ENCODE measurements at places on chromosomes 16 and 17.

DNA sequence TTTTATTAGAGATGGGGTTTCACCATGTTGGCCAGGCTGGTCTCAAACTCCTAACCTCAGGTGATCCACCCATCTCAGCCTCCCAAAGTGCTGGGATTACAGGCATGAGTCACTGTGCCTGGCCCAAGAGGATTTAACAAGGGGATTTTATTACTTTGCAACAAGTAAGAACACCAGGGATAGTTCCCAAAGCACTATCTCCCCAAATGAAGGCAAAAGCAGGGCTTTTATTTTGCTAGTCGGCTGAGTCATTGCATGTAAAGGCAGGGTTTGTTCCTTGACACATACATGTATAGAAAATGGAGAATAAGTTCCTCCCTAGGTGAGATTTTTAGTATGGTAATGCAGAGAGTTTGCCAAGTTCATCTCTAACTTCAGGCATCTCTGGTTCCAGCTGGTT, 24.0 kb downstream of the REXO5 start:
- DNase-seq, result no peak

- DNase-seq, result no peak
These were observed 4.6 kb upstream of the EMP2 start for GRCh38 chr16:10584981-10585438.

DNA sequence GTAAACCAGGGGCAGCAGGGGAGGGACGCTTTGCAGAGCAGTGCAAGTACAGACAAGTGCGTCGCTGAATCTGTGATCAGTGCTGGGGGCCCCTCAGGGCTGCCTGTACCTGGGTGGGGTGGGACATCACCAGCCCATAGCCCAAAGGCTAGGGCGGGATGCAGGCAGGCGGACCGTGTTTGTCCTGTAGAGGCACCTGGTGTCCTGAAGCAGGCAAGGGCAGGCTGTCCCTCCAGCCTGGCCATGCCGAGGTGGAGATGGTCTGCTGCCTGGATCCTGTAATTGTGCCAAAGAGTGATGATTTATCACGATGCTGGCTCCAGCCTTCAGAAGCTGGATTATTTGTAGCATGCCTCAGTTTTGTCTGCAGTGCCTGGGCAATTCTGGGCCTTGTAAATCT, 137.9 kb upstream of the GSE1 start:
- DNase-seq, result no peak

- DNase-seq, result no peak
These were observed 53.1 kb upstream of the BCO1 start for GRCh38 chr16:81185416-81185815.

- DNase-seq, result no peak
These were observed 69.3 kb upstream of the TOB1 start for GRCh38 chr17:50935221-50935995.

- no peak for DNase-seq
These were observed 278.3 kb downstream of the SEC14L1 start for GRCh38 chr17:77419095-77419494.

DNA sequence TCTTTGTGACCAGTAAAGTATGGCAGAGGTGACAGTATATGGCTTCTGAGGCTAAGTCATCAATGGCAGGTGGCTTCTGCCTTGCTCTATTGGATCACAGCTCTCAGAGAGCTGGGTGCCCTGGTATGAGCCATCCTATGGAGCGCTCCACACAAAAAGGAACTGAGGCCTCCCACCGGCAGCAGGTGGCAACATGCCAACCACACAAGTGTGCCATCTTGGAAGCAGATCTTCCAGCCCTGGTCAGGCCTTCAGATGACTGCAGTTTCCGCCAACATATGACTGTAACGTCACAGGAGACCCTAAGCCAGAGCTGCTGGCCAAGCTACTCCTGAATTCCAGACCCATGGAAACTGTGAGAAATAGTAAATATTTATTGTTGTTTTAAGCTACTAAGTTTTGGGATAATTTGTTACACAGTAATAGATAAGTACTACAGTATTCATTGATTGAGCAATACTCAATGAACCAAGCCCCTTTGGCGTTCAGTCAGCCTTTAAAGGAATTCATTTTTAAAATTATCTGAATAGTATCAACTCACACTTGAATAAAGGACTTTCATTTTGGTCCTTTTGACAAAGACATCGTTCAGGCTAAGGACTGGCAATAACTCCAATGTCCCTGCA, 69.4 kb upstream of the LHX1 start:
- DNase-seq, result no peak

- DNase-seq, result no peak
These were observed 173.2 kb downstream of the ZNF423 start for GRCh38 chr16:49682577-49683165.

GRCh38 chr16:50553182-50553710, 5.0 kb downstream of the NKD1 start:
- no peak for DNase-seq

DNA sequence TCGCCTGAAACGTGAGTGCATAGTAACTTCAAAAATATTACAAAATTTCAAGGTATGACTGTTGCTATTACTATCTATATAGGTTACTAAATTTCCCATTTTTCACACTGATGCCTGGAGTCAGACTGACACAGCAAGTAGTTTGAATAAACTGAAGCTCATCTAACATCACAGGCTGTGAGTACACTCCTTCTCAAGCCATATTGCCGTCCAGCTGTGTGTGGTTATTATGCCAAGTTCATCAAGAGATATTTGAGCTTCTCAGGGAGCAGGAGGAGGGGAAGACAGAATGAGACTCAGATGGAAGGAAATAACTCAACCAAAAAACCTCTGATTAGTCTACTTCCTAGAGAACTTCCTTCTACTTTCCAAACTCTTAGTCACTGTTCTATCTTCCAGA, 473.9 kb downstream of the TOX3 start:
- DNase-seq, result no peak

- DNase-seq, result peak; percentile 55
These were observed 122.4 kb upstream of the NLRP1 start for GRCh38 chr17:5706577-5707210.

- DNase-seq, result no peak
These were observed 2.9 kb downstream of the KPNB1 start for GRCh38 chr17:47652570-47652969.

- peak; percentile 70 for DNase-seq
These were observed 470 bp upstream of the CDK3 start for GRCh38 chr17:76000016-76000754.

GRCh38 chr16:67965668-67966548, 2.5 kb downstream of the SLC12A4 start:
- no peak for DNase-seq

- DNase-seq, result no peak
These were observed 107.3 kb downstream of the CMIP start for GRCh38 chr16:81551821-81552304.

DNA sequence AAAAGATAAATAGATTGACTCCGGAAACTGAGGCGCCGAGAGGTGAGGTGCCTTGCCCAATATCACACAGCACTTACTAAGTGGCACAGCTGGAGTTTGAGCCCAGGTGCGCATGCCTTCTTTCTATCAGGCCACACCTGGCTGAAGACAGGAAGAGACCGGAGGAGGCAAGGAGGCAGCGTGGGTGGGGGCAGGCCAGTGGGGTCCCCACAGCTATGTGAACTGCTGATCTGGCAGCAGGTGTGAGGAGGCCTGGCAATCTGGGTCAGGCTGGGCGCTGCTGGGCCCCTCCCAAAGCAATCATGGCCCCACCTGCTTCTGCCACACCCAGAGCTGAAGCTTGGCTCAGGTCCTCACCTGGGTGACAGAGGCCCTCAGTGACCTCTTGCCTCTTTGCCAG, 1.9 kb upstream of the GDPD3 start:
- no peak for DNase-seq

- no peak for DNase-seq
These were observed 8.2 kb downstream of the HSD3B7 start for GRCh38 chr16:30992931-30993816.

- no peak for DNase-seq
These were observed 813.3 kb downstream of the KCNJ18 start for GRCh38 chr17:22505660-22506059.

- no peak for DNase-seq
These were observed 26.9 kb upstream of the PPM1E start for GRCh38 chr17:58728798-58729197.

- DNase-seq, result no peak
These were observed 39.3 kb downstream of the CHD9 start for GRCh38 chr16:53094013-53094630.

GRCh38 chr17:4393806-4394205, 27.3 kb upstream of the UBE2G1 start:
- DNase-seq, result no peak

DNA sequence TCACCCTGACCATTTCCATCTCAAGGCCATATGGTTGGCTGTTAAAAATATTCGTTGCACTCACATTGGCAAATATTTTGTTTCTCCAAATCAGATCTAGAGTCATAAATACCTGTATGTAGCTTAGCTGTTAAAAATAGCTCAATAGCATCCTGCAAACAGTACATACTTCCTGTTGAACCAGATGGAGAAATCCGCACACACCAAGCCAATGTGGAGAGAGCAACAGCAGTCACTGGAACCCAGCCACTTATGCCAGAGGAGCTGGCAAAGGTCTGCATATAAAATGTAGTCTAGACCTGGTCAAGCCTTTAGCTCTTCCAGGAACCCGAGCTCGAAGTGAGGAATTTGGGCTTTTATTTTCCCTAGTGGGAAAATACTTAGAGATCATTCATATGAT, 146.4 kb upstream of the KCNJ16 start:
- DNase-seq, result no peak

GRCh38 chr17:35212668-35213067, 18.5 kb upstream of the SLC35G3 start:
- DNase-seq, result no peak

DNA sequence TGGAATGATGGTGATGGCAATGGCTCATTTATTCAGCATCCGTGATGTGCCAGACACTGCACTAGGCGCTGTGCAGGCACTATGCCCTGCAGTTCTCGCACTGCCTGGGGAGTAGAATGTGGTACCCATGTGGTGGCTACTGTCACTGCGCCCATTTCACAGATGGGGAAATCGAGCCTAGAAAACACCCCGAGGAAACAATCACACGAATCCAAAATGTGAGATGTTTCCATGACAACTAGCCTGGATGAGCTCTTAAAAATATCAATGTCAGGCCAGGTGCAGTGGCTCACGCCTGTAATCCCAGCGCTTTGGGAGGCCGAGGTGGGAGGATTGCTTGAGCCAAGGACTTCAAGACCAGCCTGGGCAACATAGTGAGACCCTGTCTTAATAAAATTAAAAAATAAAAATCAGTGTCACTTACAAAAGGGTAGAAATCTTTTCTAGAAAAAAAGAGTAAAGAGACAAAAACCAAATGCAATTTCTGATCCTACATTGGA, 57.9 kb upstream of the TNRC6A start:
- DNase-seq, result no peak

DNA sequence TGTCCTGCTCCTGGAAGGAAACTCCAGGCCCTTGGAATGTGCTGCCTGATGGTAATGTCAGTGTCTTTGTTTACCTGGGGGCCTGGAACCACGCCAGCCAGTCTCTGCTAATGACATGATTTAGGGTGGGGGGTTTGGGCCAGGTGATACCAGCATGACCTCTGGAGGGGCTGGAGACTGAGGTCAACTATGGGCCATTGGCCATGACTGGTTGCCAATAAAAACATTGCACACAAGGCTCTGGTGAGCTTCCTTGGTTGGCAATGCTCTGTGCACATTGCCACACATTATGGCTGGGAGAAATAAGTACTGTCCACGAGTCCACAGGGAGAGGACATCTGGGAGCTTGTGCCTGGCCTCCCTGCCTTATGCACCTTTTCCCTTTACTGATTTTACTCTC, 52.5 kb downstream of the LITAF start:
- DNase-seq, result no peak

GRCh38 chr16:4940719-4941118, 3.8 kb upstream of the PPL start:
- no peak for DNase-seq

- DNase-seq, result no peak
These were observed 762 bp downstream of the CDK12 start for GRCh38 chr17:39461926-39462569.

GRCh38 chr17:27577121-27577761, 53.7 kb upstream of the LGALS9 start:
- DNase-seq, result no peak

DNA sequence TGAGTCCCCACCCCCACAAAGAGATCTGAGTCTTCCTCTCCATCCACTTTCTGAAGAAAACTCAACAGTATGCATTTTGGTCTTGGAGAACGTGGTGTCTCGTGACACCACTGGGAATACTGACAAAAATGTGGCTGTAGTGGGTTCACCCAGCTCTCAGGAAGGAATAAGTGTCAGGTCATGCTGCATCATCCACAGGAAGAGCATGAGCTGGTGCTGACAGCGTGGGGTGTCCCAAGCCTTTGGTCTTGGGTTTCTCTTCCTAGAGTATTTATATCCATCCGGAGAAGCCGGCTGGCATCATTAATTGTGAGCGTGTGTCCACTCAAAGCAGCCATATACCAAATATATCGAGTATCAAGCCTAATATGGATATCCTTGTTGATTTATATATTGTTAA, 55.9 kb downstream of the C17orf67 start:
- no peak for DNase-seq

GRCh38 chr17:39973496-39973895, 7.1 kb upstream of the PSMD3 start:
- DNase-seq, result no peak

DNA sequence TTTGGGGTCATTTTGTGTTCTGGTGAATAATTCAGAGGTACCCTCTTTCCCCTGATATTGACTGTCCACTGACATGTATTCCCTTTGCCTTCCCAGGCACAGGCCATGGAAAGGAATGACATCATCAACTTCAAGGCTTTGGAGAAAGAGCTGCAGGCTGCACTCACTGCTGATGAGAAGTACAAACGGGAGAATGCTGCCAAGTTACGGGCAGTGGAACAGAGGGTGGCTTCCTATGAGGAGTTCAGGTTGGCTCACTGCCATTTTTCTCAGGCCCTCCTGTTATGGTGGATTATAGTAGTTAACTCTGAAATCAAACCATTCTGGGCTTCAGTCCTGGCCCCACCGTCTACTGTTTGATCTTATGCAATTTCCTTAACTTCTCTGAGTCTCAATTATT, 1.6 kb upstream of the EFTUD2 start:
- no peak for DNase-seq

- DNase-seq, result no peak
These were observed 522 bp upstream of the VEZF1 start for GRCh38 chr17:57988301-57989250.

DNA sequence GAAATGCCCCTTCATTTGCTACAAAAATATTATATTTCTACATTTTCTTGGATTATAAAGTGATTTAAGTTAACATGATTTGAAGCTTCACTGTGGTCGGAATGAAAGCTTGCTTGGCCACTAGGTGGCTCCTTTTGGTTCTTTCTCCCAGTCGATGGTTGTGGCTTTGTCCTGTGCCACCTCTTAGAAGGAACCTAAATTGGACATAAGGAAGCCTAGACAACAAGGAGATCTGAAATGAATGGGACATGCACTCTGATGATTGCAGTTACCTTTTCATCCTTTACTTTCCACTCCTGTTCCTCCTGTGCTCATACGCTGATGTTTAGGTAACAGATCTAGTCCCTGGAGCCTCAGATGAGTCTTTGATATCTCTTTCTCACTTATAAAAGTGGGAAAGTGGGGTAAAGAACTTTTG, 39.2 kb downstream of the FTO start:
- DNase-seq, result no peak

GRCh38 chr17:63840591-63841349, 1.7 kb downstream of the SMARCD2 start:
- DNase-seq, result no peak

- DNase-seq, result no peak
These were observed 5.1 kb downstream of the CDIP1 start for GRCh38 chr16:4533490-4533889.

GRCh38 chr17:30091771-30092170, 24.8 kb upstream of the NSRP1 start:
- no peak for DNase-seq

GRCh38 chr17:14451729-14452191, 150.9 kb downstream of the HS3ST3B1 start:
- no peak for DNase-seq

GRCh38 chr16:27287887-27288286, 19.3 kb upstream of the NSMCE1 start:
- DNase-seq, result no peak

All from stimulated activated CD4-positive, alpha-beta T cell treated with anti-CD3 and anti-CD28 coated beads, Interleukin-4, amount 100 ng/mL, for 48 hours (primary cell).